ENCODE measurements at places on chromosomes 3 and 15.

- no peak for DNase-seq
These were observed 12.4 kb downstream of the PPM1M start for GRCh38 chr3:52257911-52258310.

GRCh38 chr15:57527382-57528091 lies 64.2 kb upstream of the MYZAP start:
- DNase-seq: peak; percentile 41

DNA sequence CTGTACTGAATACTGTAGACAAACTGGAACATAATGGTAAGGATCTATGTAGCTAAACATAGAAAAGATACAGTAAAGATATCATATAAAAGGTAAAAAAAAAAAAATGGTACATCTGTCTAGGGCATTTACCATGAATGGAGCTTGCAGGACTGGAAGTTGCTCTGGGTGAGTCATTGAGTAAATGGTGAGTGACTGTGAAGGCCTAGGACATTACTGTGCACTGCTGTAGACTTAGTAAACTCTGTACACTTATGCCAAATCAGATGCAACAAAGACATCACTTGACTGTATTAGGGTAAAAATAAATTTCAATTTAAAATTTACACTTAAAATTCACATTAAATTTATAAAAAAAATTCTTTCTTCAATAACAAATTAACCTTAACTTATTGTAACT lies 281.3 kb upstream of the LMCD1 start:
- DNase-seq: no peak

DNA sequence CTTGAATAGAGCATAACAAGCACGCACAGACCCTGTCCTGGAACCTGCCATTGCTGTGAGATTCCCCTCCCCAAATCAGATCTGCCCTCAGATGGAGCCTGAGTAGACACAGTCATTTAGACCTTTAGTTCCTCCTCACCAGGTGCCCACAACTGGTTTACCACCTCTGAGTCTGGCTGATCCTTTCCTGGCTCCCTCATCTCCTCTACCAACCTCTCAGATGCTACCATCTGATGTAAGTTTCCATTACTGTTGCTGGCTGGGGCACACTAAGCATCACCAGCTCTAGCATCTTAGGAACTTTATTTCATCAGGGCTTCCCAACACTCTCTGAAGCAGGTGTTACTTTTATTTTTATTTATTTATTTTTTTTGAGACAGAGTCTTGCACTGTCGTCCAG lies 288.3 kb downstream of the TLE3 start:
- DNase-seq: no peak

DNA sequence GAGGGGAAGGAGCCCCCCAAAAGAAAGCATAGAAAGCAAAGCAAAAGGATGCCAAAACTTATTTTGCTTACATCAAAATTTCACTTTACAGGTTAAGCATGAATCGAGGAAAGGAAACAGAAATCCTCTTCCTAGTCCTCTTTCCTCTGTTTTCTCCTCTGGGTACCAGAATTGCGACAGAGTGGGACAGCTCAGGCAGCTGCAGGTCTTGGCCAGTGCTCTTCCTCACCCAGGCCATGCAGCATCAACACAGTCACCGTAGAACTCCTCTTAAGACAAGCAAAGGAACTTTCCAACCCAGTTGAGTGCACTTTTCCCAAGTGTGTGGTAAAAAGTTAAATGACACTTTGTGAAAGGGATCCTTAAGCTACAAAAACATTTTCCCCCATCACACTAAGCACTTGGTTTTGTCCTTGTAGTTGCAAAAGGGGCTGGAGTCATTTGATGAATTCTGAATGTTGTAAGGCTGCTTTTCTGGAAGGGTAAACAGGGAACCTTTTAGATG lies 45.9 kb upstream of the MEX3B start:
- no peak for DNase-seq

GRCh38 chr3:14569474-14570000 lies 29.4 kb upstream of the GRIP2 start:
- no peak for DNase-seq

GRCh38 chr3:61634678-61635077 lies 73.3 kb downstream of the PTPRG start:
- DNase-seq: no peak

DNA sequence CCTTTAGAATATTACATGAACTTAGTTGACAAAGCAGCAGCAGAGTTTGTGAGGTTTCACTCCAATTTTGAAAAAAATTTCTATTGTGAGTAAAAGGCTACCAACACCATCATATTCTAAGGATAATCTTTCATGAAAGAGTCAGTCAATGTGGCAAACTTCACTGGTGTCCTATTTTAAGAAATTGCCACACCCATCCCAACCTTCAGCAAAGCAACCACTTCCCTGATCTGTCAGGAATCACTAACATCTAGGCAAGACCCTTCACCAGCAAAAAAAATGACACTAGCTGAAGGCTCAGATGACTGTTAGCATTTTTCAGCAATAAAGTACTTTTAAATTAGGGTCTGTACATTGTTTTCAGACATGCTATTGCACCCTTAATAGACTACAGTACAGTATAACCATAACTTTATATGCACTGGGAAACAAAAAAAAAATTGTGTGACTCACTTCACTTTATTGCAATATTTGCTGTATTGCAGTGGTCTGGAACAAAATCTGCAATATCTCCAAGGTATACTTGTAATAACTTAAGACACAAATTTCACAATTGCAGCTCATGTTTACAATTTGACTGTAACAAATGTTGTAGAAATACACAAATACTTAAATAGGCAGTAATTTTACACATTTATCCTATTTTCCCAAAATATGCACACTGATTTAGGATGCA lies 38.9 kb upstream of the ALCAM start:
- DNase-seq: no peak

DNA sequence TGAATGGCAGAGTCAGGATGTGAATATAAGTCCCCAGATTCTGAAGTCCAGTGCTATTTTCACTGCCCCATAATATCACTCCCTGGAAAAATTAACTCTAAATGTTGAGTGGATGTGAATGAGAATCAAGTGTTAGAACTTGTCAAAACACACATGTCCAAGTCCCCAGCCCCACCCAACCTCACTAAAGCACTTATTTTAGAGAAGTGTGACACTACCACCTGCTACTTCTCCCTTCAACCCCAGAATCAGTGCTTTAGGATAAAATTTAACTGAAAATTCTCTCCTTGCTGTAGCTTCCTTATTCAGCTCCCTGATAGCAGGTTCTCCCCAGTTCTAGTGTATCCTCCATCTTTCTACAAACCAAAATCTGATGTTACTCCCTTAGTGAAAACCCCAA lies 35.8 kb downstream of the HERC1 start:
- no peak for DNase-seq

- no peak for DNase-seq
These were observed 75.1 kb upstream of the PHLDB2 start for GRCh38 chr3:111784001-111784400.

- DNase-seq: no peak
These were observed 407.3 kb downstream of the NAALADL2 start for GRCh38 chr3:175266478-175266877.

DNA sequence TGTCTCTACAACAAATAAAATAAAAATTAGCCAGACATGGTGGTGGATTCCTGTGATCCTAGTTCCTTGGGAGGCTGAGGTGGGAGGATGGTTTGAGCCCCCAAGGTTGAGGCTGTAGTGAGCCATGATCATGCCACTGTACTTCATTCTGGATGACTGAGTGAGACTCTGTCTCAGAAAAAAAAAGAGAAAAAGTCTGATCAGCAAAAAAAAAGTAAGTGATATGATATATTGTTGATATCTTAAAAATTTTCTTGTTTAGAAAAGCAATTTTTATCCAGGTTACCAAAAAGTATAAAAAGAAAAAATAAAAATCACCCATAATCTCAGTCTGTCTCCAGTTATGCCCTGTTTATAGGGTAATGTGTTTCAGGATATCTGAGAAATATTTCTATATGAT lies 251.4 kb downstream of the OTOL1 start:
- DNase-seq: no peak

DNA sequence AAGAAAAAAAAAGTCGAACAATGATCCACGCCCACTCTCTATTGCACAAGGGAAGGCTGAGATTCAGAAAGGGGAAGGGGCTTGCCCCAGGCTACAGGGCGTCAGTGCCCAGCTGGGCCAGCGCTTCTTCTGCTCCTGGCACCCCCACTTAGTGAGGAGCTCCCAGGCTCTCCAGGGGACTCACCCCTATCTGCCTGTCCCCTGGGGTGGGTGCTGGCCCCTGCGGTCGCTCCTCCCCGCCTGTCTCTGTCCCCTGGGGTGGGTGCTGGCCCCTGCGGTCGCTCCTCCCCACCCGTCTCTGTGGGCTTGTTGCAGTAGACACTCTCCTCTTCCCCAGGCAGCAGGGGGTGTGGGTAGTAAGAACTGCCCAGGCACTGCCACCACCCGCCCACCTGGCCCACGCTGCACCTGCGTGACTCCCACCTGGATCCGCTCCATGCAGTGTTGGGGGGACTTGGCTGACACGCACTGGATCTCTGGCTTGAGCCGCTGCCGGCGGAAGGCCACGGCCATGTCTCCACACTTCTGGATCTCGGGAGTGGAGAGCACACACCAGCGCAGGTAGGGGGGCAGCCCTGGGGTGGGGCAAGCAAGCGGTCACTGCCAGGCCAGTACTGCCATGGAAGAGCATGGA lies 14.6 kb downstream of the MELTF start:
- no peak for DNase-seq

- no peak for DNase-seq
These were observed 76.3 kb downstream of the SMARCC1 start for GRCh38 chr3:47705391-47705790.

- DNase-seq: no peak
These were observed 106.4 kb downstream of the PTPRG start for GRCh38 chr3:61667814-61668213.

GRCh38 chr3:165185707-165186327 lies 10.4 kb downstream of the SLITRK3 start:
- DNase-seq: peak; percentile 33

- DNase-seq: no peak
These were observed 61.0 kb downstream of the LIPC start for GRCh38 chr15:58492661-58493397.

- DNase-seq: no peak
These were observed 35.3 kb downstream of the IGDCC3 start for GRCh38 chr15:65342493-65342892.

DNA sequence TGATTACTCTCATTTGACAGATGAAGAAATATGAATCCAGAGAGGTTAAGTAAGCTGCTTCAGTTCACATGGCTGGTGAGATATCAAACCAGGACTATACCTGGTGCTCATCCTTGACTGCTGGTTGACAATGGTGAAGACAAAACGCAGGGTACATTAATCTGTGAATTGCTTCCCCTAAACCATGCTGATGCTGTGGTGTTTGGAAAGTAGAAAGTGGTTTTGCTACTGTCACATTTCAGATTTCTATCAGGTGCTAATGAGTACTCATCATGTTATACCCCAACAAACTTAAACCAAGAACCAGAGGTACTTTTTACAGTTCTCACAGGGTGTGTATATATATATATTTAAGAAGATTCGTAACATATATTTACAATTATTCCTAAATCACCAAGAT lies 85.0 kb upstream of the PRTG start:
- no peak for DNase-seq

DNA sequence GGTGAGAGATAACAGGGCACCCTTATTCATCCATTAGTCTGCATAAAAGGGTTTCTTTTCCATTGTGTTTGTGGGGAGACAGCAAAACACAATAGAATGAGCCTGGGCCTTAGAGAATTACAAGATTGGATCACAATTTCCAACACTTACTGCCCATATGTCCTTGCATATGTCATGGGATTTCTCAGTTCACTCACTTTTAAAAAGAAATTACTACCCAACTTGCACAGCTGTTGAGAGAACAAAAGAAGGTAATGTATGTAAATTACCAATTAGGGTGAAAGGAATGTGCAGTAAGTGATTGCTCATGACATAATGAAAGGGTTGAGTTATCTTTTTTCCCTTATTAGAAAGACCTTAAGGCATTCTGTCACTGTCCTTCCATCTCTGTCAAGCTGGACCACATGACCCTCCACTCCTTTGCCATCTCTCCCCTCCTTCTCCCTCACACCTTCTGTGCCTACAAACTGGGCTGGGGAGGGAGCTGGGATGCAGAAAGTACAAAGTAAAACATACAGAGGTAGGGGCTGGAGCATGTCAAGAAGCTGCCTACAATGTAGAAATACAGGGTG lies 244.2 kb downstream of the ZMAT3 start:
- DNase-seq: no peak

DNA sequence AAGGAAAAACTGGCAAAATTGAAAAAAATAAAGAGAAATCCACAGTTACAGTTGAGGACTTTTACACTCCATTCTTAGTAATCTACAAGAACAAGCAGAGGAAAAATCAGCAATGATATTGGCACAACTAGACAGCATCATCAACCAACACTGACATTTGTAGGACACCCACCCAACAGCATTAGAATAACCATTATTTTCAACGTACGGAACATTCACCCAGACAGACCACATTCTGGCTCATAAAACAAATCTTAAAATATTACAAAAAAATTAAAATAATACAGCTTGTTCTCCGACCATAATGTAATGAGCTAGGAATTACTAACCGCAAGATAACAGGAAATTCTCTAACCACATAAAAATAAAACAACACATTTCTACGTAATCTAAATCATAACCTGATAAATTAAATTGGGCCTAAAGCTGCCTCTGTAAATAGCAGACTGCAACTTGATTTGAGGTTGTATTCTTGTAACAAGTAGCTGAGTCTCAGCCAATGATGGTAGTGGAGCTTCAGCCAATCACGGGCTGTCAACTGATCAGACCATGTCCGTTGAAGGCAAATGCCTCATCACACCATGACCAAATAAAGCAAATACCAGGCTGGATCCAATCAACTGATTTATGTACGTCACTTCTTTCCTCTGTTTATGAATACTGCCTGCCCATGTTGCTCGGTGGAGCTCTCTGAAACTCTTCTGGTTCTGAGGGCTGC lies 9.2 kb downstream of the PLSCR4 start:
- DNase-seq: no peak

GRCh38 chr3:70646635-70647034 lies 334.2 kb upstream of the MDFIC2 start:
- DNase-seq: no peak

- no peak for DNase-seq
These were observed 19.7 kb downstream of the CHMP2B start for GRCh38 chr3:87246662-87247429.

DNA sequence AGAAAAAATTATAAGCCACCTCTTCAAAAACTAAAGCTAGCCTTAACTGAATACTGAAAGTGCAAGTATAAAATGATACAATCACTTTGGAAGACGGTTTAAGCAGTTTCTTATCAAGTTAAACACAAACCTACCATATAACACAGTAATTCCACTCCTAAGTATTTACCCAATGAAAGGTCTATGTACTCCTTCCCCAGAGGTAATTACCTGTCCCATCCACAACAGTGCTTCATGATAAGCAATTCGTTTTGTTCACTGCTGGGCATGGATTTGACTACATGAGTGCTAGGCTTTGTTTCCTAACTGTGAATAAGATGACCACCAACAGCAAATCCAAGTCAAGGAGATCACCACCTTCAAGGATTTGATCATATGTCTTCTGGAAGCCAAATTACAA lies 4.3 kb downstream of the COX5A start:
- no peak for DNase-seq
